ENCODE measurements at places on chromosomes 11 and 22.

- no peak for DNase-seq
These were observed 10.0 kb upstream of the ASCC2 start for GRCh38 chr22:29848111-29848510.

DNA sequence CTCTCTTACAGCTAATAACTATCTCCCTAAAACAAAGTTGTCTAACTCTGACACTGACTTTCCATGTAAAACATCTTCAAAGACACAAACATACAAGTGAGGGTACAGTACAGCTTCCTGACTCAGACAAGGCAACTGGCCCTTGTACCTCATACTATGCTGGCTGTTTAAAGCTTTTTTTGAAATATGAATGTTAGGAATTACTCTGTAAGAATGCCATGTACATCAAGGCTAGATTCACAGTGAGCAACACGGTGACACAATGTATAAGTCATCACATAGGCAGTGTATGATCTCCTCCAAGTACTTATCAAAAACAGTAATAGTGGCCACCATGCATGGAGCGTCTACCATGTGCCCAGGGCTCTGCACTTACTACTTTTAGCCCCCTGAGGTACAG is 28.6 kb downstream of the ALG8 start:
- DNase-seq = no peak

DNA sequence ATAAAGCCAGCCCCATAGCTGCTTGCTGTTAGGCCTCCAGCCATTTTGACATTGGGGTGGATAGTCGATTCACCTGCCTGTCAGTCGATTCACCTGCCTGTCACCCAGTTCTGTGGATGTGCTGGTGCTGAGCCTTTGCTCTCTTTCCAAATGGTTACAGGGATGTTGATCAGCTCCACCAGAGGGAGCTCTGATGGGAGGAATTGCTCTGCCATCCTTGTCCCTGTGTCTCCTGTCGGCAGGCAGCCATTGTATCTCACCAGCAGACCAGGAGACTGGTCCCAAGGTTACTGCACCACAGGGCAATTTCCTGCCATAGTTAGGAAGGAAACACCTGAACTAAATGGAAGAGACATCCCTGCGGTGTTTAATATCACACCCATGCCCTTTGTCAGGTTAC is 6.1 kb downstream of the MPEG1 start:
- no peak for DNase-seq

GRCh38 chr11:124467381-124467927 is 22.0 kb upstream of the OR8B8 start:
- DNase-seq = no peak

- DNase-seq = no peak
These were observed 343.0 kb upstream of the NCAM1 start for GRCh38 chr11:112617977-112618826.

DNA sequence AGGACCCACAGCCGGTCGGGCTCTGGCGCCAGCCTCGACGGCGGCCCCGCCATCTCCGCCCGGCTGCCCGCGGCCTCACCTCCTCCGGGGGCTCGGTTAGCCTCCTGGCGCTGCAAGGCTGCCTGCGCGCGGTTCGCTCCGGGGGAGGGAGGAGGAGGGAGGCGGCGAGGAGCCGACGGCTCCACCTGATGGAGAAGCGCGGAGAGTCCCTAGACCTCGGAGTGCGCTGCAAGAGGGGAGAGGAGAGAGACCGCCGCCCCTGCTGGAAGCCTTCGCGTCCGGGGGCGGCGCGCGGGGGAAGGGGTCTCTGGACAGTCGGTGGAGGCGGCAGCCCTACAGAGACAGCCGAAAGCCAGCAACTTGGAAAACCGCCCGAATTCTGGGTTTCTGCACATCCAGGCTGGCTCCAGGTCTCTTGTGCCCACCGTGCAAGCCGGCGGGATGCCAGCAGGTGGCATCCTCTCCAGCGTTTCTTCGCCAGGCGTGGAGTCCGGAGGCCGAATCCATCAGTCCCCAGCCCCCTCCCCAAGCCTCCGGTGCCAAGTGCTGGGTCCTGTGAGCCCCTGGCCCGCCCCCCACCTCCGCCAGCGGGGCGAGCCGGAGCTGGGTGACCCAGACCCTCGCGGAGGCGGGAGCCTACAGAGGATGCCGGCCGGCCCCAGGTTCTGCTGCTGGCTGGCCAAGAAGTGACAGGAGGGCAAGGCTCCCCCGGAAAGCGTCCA is 2.9 kb upstream of the KIRREL3 start:
- no peak for DNase-seq

Measured in NCI-H187 treated with DMSO at 0.1 percent for 48 hours (cell line).